ENCODE measurements at places on chromosomes 2 and 18. TPM values are rescaled to one million over a fixed set of nuclear protein-coding genes. Genes with fewer than 3 reads are reported as not detected.

DNA sequence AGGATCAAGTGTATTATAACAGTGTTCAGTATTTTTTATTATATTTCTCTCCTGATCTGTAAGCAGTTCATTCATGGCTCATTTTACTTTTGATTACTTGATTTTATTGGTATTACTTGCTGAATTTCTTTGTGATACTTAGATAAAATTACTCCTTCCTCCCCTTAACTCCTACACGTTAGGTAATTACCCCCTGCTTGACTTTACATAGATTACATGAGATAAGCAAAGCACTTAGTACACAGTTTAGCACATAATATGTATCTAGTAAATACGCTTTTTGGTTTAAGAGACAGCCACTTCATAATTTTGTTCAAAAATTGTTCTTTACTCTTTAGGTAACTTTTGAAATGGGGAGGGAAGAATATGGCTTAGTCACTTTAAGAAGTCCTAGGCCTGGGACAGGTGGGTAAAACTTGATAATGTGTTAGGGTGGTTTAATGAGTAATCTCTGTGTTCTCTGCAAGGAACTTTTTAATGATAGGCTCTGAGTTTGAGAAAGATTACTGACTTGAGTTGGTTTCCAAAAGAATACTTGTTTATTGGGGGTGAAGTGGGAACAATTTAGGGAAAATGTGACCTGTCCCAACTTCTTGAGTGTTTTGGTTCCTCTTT lies 80.9 kb downstream of the NCOA1 start:
- no peak for DNase-seq

GRCh38 chr2:109403841-109404201 lies 209.9 kb downstream of the SEPTIN10 start:
- DNase-seq: no peak

DNA sequence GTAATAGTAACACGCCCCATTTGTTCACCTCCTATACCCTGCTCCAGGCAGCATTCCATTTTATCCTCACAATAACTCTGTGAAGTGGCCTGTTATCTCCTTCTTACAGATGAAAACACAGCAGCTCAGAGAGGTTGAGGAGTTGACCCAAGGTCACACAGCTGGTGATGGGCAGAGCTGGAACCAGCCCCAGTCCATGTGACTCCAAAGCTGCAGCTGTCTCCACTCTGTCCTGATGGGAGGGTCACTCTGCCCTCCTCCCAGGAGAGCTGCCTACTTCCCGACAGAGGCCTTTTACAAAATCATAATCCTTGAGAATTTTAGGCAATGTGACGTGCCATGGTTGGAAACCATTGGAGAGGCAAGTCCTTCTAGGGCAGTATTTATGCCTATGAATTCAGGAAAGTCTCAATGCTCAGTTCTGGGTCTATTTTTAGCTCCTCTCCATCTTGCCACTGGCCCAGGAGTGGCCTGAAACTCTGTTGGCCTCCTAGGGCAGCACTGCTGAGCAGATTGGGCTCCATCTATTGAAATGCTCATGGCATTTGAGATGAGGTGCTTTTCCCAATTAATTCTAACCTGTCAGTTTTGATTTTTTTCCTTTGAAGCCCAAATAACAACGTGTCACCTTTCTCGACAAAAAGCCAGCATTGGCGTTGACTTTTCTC lies 162.0 kb upstream of the MSH6 start:
- DNase-seq: no peak

DNA sequence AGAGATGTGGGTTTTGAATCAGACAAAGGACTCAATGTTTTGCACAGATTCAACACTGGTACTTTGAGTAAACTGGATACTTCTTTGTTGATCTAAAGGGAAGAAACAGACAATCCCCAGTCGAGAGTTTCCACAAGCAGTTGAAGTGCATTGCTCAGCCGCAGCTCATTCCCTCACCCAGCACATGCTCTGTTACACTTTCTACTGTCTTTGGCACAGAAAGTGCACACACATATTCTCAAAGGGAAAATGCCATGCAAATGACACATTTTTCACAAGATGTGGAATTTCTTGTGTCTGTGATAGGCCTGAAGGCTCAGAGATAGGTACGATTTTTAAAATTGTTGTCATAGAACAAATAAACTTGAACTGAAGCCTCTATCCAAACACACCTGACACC lies 258.9 kb upstream of the TRIB2 start:
- no peak for DNase-seq

The NEU4 gene
- total RNA-seq: 1.6 TPM

All from frontal cortex (tissue), 4 donors.